Activated effector memory CD4-positive, alpha-beta T cell treated with Interleukin-2 at 50 U/mL for 16 hours (primary cell): ENCODE measurements at places on chromosomes 3 and 15.
A peak's percentile ranks its signal among the peaks of the same experiment; 100 is the strongest.

DNA sequence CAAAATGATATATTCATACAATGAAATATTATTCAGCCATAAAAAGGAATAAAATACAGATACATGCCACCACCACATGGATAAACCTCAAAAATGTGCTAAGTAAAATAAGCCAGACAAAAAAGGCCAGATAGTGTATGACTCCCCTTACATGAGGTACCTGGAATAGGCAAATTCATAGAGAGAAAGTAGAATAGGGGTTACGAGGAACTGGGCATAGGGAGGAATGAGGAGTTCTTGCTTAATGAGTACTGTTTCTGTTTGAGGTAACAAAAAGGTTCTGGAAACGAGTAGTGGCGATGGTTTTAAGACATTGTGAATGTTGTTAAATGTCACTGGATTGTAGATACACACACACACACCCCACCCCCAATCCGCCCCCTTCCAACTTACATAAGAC, 8.2 kb downstream of the RAF1 start:
- DNase-seq = no peak

DNA sequence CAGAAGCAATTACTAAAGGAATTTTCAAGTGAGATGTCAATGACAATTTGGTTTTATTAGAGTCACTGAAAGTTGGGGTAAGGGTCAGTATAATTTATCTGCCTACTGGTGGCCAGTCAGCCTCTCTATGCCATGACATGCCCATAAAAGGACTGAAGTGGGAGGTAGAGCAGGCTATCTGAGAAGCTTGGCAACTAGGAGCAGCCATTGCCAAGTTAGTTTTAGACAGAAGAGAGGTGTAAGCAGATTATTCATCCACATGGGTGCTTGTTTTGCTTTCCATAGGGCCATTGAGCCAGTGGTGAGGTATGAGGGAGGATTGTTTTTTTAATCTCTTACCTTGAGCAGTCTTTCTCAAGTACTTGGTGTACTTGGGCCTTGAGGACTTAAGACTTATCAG, 8.1 kb upstream of the RBP1 start:
- no peak for DNase-seq

- no peak for DNase-seq
Observed at GRCh38 chr3:153835540-153835939, 285.6 kb upstream of the ARHGEF26 start.

- no peak for DNase-seq
Observed at GRCh38 chr3:57158813-57159738, 6.1 kb downstream of the IL17RD start.

DNA sequence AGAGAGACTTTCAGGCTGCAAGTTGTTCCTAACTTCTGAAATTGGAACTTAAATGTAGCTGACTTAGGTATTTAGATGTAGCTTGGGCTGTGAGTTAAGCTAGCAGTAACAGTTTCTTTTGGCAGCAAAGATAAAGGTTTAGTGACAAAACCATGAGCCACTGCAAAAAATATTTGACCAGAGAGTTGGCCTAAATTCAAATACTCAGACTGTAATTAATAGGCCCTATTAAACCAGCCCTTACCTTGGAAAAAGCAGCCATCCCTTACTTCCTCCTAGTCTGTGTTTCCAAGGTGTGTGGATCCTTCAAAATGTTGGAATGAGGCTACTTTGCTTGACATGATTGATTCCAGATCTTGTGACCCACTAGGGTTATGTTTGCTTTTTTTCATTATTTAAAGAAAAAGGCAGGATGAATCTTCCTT, 8.2 kb downstream of the TPM1 start:
- no peak for DNase-seq

DNA sequence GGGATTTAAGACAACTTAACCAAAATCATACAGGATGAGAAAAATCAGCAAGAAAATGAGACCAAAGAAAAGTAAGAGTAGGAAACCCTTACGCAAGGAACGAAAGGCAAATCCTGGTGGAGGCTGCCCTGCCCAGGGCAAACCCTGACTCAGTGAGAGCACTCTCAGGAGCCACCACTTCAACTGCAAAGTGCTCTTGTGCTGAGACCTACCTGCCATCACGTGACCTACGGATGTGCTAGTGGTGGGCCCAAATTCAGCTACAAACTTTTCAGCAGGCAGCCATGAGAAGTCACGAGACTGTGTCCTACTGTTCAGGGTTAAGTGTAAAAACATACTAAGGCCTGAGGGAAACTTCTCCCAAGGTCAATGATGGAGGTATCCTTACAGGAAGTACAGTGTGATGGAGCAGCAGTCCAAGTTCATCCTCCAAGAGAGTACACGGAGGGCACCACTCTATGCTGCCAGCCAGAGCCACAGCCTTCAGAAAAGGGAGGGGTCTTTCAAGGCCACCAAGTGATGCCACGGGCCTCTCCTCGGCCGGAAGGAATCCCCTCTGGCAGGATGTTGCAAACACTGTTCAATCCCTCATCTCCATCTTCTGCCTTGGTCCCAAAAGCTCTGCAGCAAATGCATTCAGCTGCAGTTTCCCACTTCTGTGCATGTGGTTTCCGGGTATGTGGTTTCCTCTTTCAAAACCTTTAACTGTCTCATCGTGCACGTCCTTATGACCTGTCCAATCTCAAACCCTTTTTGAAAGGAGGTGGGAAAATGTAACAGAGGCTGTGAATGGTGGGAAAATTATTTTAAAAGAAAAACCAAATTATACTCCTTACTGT, 9.5 kb downstream of the CHSY1 start:
- peak; percentile 25 for DNase-seq

DNA sequence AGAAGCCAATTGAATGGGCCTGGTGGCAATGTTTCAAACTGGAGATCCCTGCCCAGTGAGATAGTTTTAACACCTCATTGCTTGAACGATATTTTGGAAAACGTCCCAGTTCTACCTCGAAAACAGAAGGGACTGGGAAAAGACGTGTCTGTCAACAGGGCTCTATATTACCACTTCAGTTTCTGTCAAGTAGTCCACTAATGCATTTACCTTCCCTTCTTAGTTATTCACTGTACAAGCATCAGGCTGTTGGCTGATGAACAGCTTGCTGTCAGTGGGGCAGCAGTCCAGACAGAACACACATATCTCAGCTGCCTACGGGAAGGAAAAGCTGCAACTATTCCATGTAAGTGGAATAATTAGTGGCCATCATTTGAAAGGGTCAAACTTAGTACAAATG, 794.7 kb upstream of the GBE1 start:
- DNase-seq = no peak

DNA sequence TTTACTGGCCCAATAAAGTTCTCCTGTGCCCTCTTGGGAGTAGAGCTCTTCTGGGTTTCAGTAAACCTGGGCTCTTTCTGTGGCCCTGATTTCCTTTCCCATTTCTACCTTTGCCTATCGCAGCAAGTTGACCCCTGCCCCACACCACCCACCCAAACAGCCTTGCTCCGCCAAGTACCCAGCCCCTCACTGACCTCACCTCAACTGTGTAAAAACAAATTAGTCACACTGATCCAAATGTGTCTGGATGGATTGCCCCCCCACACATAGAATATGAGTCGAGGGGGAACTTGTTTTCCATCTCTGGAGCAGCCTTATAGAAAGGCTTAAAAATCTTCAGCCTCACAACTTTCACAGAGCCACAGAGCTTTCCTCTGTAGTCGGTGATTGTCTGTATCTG, 28.6 kb upstream of the VEPH1 start:
- DNase-seq = no peak

GRCh38 chr3:97301114-97301513, 463.4 kb upstream of the ARL6 start:
- DNase-seq = no peak

- DNase-seq = no peak
Observed at GRCh38 chr3:11479221-11479620, 164.5 kb downstream of the VGLL4 start.

- no peak for DNase-seq
Observed at GRCh38 chr3:108629974-108630373, 40.5 kb downstream of the DZIP3 start.

DNA sequence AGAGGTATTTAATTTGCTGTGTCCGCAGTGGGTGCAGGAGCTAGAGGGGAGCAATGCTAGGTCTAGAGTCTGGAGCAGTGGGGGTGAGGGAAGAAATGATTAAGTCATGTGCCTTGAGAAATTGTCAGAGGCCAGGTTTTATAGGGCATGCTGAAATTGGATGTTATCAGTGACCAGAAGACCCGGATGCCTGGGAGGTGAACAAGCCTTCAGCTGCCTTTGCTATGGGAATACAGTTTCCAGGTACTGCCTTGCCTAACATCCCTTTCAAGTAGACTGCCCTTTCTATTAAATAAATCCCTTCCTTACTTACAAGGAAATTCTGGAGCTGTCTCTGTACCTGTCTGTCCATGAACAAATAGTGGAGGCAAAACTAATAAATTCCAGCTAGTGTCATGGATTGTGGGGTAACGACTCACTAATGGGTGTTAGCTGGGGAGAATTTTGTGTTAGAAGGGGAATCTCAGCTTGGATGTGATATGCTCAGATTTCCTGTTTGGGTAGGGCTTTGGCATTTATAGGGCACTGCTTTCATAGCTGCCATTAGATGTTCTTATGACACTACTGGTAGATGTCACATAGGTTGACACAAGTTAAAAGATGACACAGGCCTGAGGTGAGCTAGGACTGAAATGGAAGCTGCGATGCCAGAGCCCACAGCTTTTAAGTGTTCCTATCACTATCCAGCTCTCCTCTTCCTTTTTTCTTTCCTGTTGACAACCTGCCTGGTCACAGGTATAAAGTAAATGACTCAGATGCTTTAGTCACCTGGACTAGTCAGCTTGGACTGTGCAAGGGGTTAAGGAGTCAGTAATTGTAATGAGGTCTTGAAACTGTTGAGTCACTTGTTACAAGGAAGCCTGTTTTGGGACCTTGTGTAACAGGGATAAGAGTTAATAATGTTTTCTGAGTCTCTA, 21.3 kb downstream of the CHD2 start:
- DNase-seq = no peak
